ENCODE measurements at places on chromosomes 12 and 14.

DNA sequence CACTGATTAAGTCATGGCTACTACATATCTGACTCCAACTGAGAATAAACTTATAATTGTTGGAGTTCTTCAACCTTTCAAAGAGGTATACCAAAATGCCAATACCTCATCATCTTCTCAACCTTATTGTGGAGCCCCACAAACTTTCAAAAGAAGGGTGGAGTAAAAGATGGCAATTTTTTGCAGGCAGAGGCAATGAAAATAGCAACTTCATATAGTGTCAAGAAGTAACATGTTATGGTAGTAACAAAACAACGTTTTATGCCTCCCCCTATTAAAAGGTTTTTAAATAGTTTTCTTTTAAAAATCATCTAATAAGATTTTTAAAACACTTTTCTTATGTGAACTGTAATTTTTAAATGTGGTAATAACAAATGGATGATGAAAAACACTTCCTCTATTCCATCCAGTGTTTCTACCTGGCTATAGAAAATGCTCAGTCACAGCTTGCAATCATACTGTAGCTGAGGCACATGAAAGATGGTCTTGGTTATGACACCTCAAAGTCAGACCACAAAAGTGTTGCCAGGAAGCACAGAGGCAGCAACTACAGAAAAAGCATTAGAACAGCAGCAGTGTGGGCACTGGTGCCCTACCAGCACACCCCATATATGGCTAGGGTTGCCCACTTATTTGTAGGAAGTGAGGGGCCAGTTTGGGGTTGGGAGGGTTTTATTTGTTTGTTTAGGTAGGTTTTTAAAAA lies 7.0 kb downstream of the PPP1R12A start:
- DNase-seq: peak; percentile 24

GRCh38 chr12:46461907-46462640 lies 89.5 kb upstream of the SLC38A2 start:
- DNase-seq: peak; percentile 67

GRCh38 chr14:59847711-59848110 lies 22.9 kb downstream of the RTN1 start:
- no peak for DNase-seq

GRCh38 chr14:72471346-72471745 lies 422.6 kb downstream of the DPF3 start:
- DNase-seq: no peak

GRCh38 chr14:26820572-26820971 lies 222.7 kb upstream of the NOVA1 start:
- no peak for DNase-seq

DNA sequence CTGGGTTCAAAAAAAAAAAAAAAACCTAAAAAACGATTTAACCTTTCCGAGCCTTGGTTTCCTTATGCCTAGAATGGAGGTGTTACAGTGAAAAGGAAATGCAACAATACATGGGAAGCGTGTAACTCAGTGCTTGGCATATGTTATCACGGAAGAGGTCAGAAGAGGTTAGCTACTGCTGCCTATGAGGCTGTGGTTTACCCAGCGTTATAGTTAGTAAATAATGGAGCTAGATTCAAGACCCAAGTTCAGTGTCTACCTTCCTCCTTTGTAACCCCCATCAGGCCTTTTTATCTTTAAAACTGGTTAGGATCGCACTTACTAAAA lies 839 bp downstream of the IFT43 start:
- DNase-seq: no peak

- no peak for DNase-seq
These were observed 41.3 kb upstream of the CEP83 start for GRCh38 chr12:94500831-94501567.

DNA sequence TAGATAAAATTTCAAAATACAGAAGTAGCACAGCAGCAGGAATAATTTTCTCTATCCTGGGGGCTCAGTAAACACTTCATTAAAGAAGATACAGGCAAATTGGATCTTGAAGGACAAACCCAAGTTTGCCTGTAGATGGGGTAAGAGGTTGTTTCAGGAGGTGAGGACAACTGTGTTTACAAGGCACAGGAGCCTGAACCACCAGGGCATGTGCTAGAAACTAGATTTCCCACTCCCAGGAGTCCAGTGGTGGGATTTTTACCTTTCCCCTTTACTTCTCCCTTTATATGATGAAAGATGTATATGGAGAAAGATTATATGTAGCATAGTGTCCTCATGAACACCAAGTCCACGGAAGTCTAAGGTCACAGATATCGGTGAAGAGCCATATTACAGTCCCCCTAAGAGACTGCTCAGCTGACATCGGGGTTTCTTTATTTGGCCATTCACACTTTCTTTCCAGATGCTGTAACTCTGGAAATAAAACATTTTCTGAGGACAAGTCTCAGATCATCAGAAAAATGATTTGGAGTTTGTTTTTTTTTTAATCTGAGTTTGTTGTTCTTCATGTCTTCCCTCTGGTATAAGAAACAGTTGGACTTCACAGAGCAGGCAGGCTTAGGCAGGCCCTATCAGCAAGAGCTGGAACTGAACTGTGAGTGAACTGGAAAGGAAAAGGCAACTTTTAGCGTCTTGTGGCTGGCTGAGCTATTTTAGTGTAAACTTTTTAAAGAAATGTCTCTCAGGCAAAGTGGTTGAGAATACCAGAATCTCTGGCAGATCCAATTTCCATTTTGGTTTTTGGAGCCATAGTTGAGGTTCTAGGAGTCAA lies 8.0 kb upstream of the EVL start:
- peak; percentile 34 for DNase-seq

DNA sequence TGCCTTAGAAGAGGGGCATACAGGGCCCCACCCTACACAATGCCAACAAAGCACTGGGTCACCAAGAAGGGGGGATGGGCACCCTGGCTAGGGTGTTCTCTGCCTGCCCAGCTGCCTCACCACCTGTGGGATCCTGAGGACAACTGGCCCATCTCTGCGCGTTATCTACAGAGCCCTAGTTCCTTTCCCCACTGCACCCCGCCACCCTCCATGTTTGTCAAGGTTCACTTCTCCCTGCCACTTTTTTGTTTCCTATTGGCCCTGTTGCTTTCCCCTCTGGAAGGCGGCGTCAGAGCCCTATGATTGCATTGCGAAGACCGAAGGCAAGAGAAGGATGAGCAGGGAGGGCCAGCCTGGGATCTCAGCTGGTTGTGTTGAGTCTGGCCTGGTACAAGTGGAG lies 1.6 kb downstream of the SLC48A1 start:
- no peak for DNase-seq

DNA sequence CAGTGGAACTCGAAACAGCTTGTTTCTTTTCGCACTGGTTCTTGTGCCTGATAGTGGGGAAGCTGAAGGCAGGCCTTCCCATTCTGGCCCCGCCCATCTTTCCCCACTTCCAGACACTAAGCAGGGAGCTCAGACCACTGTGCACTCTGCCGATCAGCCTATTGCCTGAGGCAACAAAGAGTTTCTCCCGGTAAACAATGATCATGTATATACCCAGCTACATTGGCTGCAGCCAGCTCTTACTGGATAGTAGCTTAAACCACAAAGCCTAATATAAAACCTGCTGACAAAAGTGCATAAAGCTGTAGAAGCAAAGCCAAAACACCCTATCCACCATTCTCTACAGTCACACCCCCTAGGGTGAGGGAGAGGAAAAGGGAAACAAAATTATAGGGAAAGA lies 24.7 kb upstream of the GLIPR1 start:
- no peak for DNase-seq

GRCh38 chr14:84468153-84468552 lies 1061.8 kb upstream of the FLRT2 start:
- DNase-seq: no peak

All from mesenchymal stem cell (in vitro differentiated cells and primary cell).